Colonic mucosa (tissue), 4 donors: ENCODE measurements at places on chromosomes 1 and 21. TPM values are rescaled to one million over a fixed set of nuclear protein-coding genes. Genes with fewer than 3 reads are reported as not detected.

- H3K27ac ChIP-seq, result no peak overlapping the region
- no peaks in the 10 kb centered on the region for H3K4me1 ChIP-seq
- DNase-seq, result no peak
Observed at GRCh38 chr1:91784191-91784590, 101.8 kb downstream of the TGFBR3 start.

DNA sequence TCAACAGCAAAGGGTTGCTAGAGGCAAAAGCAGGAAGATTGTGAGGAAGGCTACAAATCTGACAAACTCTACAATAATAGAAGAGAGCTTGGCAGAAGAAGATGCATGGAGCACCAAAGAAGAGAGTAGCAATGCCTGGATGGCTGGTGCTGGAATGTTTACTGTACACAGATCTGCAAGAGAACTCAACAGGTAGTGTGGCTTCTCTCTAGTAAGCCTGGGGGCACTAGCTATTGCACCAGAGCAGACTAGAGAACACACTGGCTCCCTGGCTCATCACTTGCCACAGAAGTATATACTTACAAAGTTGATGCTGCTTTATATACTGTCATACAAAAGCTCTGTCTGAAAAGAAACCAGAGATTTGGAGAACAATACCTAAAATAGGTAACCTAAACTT, 475.0 kb upstream of the NCAM2 start:
- H3K36me3 ChIP-seq, result no peaks in the 10 kb centered on the region
- H3K4me3 ChIP-seq, result no peak overlapping the region
- no peaks in the 10 kb centered on the region for H3K4me1 ChIP-seq
- DNase-seq, result no peak
- H3K27ac ChIP-seq, result no peak overlapping the region

- DNase-seq, result no peak
- H3K27ac ChIP-seq, result no peak overlapping the region
- H3K36me3 ChIP-seq, result no peaks in the 10 kb centered on the region
Observed at GRCh38 chr1:45945426-45945825, 142.0 kb downstream of the MAST2 start.

DNA sequence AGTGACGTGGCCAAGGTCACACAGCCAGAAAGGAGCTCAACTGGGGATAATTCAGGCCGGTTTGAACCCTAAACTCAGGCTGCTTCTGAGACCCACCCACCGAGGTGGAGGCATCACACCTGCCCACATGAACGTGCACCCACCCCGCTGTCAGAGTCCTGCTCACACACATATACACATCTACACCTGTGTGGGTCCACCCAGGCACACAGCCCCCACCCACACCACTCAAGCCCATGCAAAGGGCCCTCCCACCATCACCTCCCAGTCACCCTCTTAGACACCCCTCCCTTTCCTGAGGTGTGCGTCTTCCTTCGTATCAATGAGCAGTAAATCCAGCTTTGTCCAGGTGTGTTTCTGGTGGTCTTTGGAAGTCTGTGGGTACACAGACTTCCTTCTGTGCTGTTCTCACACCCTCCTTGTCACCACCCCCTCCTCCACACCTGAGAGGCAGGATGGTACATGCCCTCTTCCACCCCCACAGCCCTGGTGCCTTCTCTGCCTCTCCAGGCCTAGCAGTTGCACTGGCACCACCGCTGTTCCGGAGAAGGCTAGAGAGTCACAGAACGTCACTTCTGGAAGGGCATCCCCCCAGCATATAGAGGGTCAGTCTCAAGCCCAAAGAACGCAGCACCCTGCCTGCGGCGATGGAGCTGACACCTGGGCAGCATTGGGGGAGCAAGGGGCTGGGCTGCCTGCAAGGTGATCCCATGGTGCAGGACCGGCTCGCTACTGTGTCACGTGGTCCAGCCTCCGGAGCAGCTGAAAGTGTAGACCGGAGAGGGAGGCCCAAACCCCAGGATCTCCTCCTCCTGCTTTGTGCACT, 18.9 kb upstream of the FAM131C start:
- no peaks in the 10 kb centered on the region for H3K4me1 ChIP-seq
- H3K36me3 ChIP-seq, result no peaks in the 10 kb centered on the region
- no peak overlapping the region for H3K4me3 ChIP-seq
- DNase-seq, result no peak
- no peaks in the 10 kb centered on the region for H3K27me3 ChIP-seq

The RCSD1 gene
- 5.7 TPM for total RNA-seq
